ENCODE measurements at places on chromosomes 6 and 20. TPM values are rescaled to one million over a fixed set of nuclear protein-coding genes. Genes with fewer than 3 reads are reported as not detected.

Gene SLC17A2
- not detected for total RNA-seq

Gene TAGAP
- total RNA-seq, result not detected

Gene PACRG
- 1.7 TPM for total RNA-seq

Gene CALHM4
- not detected for total RNA-seq

Gene COL9A3
- total RNA-seq, result 113 TPM

Gene SEMG1
- total RNA-seq, result 4.0 TPM

Gene CLDN20
- not detected for total RNA-seq

Gene SGK2
- total RNA-seq, result 0.08 TPM

Gene SDHAF4
- 12.2 TPM for total RNA-seq

Gene PLCB4
- total RNA-seq, result 5.9 TPM
